ENCODE measurements at places on chromosomes 5 and 9.

- DNase-seq, result no peak
Measured at GRCh38 chr5:149546974-149547373, 4.3 kb downstream of the CSNK1A1 start.

DNA sequence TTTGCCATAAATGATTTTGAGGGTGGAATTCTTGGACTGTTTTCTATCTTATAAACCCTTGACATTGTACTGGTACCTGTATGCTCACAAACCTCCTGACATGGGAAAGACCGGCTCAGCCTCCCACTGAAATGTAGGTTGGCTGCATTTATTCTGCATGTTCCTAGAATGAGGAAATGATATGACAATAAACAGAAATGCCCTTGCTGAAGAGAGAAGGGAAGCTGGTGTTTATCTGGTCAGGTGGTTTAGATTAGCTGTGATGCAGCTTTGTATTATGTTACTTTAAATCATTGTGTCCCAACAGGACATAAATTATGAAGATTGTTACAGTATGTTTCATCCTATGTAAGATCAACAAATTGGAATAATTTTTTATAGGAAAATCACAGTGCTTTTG lies 23.1 kb upstream of the CATSPER3 start:
- DNase-seq, result no peak

DNA sequence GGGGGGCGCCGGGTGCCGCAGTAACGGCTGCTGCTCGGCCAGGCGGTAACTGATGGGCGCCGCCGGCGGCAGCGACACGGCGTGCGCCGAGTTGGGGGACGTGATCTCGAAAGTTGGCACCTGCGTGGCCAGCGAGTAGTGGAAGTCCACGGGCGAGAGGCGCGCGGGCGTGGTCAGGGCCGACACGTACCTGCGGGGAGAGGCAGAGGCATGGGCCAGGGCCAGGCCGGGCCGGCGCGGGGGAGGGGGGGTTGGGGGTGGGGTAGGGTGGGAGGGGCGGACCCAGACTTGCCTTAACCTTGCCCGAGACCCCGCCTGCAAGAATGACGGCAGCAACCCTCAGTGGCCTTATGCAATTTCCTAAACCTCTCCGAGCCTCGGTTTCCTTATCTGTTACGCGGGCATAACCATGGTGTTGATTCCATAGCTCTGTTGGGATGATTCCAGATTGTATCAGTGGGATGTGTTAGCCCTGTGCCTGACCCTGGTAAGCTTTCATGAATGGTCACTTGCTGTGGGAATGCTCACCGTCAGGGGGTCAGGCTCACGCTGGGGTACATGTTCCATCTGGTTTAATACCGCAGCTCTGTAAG lies 53.0 kb downstream of the PSD2 start:
- no peak for DNase-seq

- DNase-seq, result no peak
Measured at GRCh38 chr9:78831726-78832125, 534.8 kb downstream of the PSAT1 start.

DNA sequence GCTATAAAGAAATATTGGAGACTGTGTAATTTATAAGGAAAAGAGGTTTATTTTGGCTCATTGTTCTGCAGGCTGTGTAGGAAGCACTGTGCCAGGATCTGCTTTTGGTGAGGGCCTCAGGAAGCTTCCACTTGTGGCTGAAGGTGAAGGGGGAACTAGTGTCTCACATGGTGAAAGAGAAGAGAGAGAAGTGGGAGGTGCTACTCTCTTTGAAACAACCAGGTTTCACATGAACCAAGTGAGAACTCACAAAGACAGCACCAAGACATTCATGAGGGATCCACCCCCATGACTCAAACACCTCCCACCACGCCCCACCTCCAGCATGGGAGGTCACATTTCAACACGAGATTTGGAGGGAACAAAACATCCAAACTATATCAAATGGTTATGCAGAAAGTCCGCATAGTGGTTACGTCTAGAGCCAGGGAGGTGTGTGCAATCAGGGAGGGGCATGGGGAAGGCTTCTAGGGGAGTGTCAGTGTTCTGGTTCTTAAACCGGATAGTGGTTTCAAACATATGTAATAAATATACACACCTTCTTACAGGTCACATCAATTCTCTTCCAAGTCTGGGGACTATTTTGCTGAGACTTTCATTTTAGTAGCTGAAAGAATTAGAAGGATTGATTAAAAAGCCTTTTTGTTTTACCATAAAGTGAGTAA lies 113.0 kb downstream of the TRIO start:
- DNase-seq, result no peak

DNA sequence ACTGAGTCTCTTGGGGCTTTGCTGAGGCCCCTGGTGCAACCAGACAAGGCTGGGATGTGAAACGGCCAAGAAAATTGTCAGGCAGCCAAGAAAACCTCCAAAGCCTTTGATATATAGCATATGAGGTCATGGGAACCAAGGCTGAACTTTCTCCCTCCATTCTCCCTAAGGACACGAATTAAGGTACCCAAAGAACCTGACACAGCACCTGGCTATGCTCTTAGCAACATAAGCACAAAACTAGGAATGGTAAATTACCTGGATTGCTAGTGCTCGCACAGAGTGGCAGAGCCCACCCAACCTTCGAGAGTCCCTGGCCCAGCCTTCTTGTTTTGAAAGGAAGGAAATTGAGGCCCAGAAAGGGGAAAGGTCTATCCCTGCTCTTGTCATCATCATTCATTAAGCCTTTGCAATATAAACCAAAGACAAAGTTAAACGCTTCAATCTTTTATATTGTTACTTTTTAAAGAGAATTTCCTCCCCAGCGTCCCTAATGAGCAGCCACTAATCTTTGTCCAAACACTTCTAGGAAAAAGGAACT lies 220.0 kb upstream of the NR4A3 start:
- DNase-seq, result no peak

DNA sequence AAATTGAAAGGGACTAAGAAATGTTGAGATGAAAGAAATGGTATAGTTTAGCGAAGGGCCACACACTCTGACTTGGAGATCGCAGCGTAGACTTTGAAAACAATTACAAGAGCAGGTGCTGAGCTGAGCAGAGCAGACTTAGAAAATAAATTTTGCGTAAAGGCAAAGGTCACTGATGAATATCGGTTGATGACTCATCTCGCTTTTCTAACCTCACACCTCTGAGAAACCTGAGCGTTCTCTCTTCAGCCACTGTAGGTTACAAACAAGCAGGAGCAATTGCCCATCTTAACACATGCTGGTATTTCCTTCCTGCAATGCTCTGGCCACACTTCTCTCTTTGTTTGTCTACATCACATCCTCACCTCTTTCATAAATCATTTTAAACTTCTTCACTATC lies 190.6 kb upstream of the C9orf72 start:
- no peak for DNase-seq

DNA sequence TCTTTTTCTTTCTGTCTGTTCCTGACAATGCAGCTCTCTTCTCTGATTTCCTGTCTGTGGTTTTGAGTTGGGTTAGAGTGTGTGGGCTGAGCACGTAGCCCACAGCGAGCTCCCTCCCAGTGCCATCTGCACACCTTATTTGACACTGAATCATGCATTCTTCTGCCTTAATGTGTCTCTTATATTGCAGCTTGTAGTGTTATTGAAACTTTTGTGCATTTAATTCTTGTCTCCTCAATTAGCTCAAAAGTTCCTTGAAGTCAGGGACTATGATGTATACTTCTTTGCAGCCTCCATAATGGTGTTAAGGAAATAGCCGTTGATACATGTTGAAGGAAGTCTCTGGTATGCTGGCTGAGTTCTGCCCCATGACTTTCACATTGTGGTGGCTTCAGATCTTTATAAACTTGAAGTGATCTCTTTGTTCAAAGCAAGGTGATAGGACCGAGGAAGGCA lies 576.2 kb upstream of the CLINT1 start:
- peak; percentile 26 for DNase-seq

GRCh38 chr9:33159777-33160127 lies 7.4 kb downstream of the B4GALT1 start:
- peak; percentile 37 for DNase-seq

DNA sequence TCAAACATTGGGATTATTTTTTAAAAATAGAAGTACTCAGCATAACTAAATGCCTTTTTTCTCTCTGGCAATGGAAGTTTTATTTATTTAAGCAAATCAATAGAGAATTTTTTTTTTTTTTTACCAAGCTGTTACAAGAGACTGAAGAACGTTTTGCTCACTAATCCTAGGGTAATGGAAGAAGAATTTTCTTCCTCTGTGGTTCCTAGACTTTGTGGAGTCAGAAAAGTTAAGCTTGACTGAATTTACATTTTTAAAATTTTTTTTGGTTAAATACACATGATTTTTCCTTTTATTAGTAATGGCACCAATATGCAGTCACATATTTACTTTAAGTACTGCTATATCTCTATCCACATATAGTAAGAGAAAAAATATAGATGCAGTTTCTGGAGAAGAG lies 189.8 kb downstream of the PCSK1 start:
- no peak for DNase-seq

- DNase-seq, result no peak
Measured at GRCh38 chr9:75197561-75197960, 109.2 kb downstream of the OSTF1 start.

DNA sequence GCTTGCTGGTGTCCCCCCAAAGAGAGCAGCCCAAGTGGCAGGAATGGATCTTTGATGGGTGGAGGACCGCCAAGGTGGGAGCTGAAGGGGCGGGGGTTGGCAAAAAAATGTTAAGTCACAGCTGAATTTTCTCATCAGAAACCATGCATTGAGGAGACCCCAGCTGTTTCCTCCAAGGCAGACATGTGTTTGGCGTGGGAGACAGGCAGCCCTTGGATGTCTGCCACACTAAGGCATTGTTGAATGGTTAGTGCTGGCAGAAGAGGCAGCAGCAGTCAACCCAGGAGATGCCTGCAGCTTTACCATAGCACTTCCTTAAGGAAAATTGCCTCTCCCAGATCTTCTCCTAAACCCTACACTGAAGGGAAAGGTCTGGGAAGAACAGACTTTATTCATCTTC lies 394.9 kb upstream of the CD180 start:
- no peak for DNase-seq

GRCh38 chr5:90565491-90565890 lies 6.9 kb downstream of the ADGRV1 start:
- no peak for DNase-seq

- no peak for DNase-seq
Measured at GRCh38 chr9:720239-720881, 121.1 kb upstream of the DMRT1 start.

DNA sequence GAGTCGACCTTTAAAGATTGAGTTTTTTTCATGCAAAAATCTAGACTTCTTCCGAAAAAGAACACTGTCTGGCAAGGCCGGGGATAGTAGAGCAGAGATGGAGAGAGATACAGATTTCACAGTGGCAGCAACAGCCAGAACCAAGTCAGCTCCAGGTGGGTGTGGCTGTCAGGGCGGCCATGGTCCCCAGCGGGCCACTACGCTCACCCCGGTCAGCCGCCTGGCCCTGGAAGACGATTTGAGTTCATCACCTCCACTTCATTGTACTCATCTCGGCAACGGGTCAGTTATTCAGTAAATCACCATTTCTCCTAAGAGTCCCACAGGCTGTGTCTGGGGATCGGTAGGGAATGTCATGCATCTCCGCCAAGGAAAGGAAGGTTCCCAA lies 53.0 kb downstream of the ZNF354C start:
- no peak for DNase-seq

DNA sequence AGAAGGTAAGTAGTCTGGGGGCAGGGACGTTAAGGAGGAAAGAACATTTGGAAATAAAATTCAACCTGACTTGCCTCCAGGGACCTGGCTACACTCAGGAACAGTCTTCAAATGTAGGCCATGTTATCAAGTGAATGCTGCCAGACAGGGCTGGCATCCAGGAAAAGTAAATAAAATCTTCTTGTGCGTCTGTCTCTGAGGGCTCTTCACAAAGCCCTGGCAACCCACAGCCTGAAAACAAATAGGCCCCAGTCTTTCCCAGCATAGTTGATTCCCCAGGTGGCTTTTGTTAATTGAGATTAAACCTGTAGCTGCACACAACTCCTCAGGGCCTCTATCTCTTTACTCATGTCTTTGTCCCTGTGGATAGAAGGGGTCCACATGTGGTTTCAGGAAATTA lies 55.4 kb downstream of the STK32A start:
- no peak for DNase-seq

GRCh38 chr5:139709582-139710318 lies 61.6 kb downstream of the CXXC5 start:
- no peak for DNase-seq

GRCh38 chr9:127423476-127423933 lies 677 bp upstream of the ZNF79 start:
- no peak for DNase-seq

- no peak for DNase-seq
Measured at GRCh38 chr5:132435886-132436285, 54.7 kb downstream of the IRF1 start.

DNA sequence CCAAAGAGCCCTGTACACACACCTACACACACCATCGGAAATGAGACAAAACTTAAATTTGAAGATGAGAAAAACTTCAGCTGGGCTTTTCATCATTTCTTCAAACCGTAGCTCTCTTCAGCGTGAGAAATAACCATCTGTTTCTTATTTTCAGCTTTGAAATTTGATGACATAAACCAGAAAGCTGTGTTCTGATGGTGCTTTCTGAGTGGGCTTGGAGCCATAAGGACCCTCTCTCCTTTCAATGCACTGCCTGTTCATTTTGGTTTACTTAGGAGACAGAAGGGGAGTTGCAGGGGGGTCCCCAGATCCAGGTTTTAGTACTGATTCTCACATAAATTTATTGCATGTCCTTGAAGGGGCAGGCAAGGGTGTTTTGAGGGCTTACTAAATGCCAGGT lies 9.5 kb downstream of the FBXO10 start:
- DNase-seq, result no peak

DNA sequence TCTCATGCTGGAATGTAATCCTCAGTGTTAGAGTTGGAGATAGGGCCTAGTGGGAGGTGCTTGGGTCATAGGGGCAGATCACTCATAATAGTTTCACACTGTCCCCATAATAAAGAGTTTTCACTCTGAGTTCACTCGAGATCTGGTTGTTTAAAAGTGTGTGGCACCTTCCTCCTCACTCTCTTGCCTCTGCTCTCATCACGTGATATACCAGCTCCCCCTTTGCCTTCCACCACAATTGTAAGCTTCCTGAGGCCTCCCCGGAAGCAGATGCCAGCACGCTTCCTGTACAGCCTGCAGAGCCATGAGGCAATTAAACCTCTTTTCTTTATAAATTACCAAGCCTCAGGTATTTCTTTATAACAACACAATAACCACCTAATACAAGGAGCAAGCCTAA lies 3.8 kb upstream of the KLHL3 start:
- no peak for DNase-seq

DNA sequence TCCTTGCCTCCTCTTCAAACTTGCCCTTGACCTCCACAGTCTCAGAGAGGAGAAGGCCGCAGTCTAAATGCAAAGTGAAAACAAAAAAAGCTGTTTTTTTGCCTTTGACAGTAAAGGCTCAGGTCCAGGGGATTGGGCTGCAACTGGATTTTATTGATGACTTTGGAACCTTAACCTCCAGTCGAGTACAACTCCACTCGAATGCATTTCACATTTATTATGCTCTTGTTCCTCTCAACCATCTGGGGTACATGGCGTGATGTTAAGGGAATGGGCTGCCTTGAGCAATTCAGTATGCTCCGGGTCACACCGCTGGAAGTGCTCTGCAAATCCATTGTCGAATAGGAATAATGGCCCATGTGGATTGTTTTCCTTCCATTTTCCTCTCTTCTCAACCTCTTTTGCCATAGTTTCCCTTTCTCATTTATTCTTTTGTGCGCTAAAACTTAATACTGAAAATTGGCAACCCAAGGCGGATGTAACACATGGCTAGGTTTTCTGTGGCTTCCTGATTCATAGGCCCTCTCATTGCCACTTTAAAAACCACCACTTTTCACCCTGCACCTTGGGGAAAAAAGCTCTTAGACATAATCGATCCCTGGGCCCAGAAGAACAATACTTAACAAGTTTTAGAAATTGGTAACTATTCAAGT lies 34.3 kb downstream of the ITK start:
- no peak for DNase-seq

- no peak for DNase-seq
Measured at GRCh38 chr5:174991847-174992246, 267.5 kb downstream of the MSX2 start.
